HCEC 1CT (cell line): ENCODE measurements at places on chromosomes 11 and 22.

- DNase-seq, result no peak
These were observed 10.5 kb downstream of the UCP2 start for GRCh38 chr11:73972187-73972586.

GRCh38 chr11:44632466-44633123, 67.1 kb downstream of the CD82 start:
- peak; percentile 9 for DNase-seq

DNA sequence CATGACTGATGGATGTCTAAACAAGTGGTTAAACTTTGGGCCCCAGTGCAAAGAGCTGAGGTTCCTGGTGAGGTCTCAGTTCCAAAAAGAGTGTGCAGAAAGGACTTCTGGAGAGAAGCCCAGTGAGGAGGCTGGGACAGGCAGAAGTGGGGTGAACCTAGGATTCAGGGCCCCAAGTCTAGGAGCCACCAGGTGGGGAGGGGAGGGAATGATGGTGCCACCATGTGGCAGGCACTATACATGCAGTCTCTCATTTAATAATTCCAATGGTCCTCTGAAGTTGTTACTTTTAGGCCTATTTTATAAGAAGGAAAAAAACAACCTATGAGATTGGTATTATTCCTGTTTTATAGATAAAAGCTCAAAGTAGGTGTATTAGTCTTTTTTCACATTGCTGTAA, 102.0 kb downstream of the INSC start:
- DNase-seq, result no peak

- DNase-seq, result no peak
These were observed 412.7 kb downstream of the SOX6 start for GRCh38 chr11:15943418-15944197.

GRCh38 chr22:45537734-45538181, 35.1 kb downstream of the FBLN1 start:
- peak; percentile 58 for DNase-seq

DNA sequence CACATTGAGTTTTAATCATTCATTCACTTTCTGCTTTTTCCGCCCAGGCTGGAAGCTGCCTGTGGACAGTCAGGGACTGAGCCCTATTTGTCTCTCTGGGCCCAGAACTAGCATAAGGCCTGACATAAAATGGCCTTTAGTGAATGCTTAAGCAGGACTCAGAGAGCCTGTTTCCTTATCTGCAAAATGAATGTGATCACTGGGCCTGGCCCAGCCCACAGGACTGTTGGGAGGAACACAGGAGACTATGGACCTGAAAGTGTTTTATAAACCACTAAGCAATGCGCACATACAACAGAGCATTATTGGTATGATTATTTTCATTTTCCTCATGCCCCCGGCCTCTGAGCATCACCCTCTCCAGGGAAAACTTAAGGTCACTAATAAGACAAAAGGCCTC, 3.9 kb upstream of the MYH9 start:
- no peak for DNase-seq

DNA sequence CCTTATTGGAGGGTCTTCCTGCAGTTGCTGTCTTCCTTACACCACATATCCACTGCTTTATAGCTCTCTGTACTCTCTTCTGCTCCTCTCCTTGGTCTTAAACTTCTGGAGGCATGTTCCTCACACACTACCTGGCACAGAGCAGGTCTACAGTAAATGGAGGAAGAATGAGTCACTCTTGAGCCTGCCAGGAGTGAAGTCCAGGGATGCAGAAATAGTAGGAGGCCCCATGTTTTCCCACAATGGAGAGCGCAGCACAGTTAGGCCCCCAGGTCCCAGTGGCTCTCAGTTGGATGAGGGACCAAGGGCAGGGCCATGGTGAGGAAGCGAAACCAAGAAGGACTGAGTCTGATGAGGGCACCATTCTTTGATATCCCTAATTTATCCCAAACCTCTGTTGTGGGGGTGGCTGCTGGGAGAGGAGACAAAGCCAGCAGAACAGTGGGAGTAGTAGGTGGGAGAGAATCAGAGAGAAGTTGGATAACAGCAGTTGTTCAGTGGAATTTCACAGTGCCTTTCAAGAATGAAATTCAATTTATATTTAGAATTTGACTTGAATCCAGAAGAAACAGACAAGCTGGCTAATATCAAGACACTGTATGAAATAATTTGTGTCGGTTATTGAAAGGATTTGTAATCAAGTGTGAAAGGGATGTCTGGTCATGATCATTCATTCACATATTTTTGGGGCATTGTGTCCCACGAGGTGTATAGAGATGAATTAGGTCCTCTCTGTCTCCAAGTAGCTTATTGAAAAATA, 187.8 kb downstream of the HIPK3 start:
- DNase-seq, result no peak

GRCh38 chr11:84634309-84634708, 992.8 kb downstream of the DLG2 start:
- DNase-seq, result no peak

DNA sequence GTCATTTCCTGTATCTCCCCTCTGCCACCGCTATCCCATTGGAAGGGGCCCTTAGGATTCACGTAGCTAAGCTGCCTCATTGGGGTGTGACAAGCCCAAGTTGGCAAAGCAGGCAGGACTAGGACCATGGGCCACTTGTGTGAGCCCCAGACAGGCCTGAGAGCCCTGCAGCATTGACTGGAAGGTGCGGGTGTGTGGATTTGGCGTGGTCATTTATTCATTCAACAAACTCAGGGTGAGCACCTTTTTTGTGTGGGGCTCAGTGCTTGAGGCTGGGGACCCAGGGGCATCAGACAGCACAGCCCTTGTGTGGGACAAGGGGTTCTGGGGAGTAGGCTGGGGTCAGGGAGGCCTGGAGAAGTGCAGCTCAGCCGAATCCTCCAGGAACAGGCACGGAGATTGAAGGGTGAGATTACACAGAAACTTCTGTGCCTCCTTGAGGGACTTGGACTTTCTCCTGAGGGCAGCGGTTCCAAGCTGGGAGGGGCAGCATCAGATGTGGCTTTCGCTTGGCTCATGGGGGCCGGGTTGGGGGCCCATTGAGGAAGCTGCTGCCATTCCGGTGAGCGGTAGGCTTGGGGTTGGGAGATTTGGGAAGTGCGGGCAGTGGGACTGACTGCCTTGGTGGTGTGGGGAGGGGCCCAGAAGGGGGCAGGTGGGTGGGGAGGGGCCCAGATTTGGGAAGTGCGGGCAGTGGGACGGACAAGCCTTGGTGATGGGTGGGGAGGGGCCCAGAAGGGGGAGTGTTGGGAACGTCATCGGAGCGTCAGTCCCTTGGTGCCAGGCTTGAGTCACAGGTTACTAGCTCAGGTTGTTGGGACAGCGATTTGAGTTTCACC, 11.9 kb downstream of the MGAT3 start:
- no peak for DNase-seq

DNA sequence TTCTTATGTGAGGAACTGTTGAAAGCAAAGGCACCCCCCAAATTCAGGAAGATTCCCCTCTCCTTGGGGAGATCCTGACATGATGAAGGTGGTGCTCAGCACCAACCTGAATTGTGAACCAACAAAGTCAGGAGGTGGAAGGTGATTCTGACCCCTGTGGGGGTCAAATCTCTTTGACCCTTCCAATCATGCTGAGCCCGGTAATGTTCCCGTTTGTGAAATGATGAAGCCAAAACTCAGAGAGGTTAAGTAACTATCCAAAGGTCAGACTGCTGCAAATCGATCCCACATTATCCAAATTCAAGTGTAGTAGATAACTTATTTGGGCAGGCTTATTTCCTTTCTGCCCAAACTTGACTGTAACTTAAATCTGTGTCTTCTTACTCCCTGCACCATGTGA, 19.1 kb downstream of the SERPING1 start:
- DNase-seq, result no peak

GRCh38 chr11:77136784-77137420, 8.9 kb downstream of the MYO7A start:
- no peak for DNase-seq

DNA sequence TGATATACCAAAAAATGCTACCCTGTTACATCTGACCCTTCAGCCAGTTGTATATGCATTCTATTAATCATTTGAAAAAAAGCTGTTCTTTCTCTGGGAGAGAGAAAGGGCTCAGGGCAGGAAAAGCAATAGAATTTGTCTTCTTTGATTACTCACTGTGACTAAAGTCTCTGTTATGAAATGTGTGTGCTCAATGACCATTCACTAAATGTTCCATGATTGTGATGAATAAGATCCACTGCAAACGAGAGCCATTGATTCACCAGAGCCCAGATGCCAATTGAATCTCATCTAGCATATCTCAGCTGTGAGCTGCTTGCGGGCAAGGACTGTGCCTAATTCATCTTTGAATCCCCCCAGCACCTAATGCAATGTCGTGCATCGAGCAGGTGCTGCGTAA, 184.3 kb downstream of the OPCML start:
- DNase-seq, result no peak

GRCh38 chr22:17143101-17143500, 16.0 kb downstream of the HDHD5 start:
- DNase-seq, result no peak

DNA sequence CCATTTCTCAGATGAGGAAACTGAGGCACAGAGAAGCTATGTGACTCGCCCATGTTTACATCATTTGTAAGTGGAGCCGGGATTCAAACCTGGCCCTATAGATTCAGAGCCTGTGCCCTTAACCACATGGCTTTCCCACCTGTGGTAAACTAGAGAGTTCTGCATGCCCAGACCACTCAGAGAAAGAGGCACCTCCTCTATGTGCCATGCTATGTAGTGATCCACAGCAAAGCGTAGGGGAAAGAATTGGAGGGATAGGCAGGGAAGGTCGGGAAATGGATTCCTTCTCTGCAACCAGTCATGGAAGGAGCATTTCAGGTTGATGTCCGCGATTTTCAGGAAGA, 15.4 kb upstream of the POU2AF2 start:
- DNase-seq, result no peak

- peak; percentile 50 for DNase-seq
These were observed 19.5 kb downstream of the PIK3IP1 start for GRCh38 chr22:31272522-31273446.

GRCh38 chr11:10267821-10268220, 26.2 kb downstream of the SBF2 start:
- DNase-seq, result no peak

- DNase-seq, result no peak
These were observed 82.9 kb downstream of the MIAT start for GRCh38 chr22:26740253-26740652.

DNA sequence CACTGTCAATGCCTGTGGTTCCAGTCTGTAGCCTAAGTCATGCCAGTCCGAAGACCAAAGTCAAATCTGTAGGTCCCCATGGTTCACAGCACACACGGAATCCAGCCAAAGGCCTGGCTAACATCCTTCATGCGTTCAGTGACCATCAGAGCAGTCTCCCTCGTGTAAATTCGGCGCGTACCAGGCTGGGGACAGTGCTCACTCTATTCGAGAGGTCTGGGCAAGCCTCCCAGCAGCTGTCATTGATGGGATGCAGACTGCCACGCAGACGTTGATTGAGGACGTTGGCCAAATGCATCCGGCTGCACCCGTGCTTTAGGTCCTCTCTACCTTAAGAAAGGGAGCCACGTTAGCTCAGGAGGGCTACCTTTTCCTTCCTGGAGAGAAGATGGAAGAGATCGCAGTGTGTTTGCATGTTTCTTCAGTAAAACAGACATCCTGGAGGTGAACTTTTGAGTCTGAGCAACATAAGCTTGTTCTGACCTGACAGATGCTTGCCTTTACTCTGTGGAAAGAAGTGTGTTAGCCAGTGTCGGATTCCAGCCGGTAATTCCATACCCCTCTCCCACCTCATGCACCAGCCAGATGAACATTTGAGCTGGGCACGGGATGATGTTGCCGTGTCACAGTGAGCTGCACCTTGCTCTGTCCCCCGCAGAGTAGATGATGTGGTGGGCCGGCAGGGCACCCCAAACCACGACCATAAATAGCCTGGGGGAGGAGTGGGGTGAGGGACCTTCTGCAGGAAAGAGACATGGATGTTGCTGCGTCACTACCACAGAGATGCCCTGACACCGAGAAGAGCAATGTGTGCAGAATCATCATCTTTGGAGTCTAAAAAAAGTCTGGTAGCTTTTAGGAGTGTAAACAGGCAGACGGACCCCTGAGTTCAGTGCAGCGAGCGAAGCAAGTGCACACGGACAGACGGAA, 12.2 kb downstream of the CTTN start:
- DNase-seq, result no peak

DNA sequence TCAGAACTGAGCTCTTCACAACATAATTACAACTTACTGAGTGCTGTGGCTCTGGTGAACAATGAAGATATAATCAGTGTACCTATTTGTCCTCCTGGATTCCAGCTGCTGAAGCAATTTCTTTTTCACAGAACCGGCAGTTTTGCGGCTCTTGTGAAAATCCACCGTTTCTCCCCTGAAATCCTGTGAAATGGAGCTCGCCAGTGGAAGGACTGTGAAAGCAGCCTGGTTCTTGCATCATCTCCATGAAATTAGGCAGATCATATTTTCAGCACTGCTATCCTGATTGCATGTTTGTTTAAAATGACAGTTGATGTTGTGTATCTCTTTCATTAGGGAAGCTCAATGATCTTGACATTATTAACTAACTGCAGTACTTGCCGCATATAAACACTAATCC, 120.2 kb upstream of the SNX19 start:
- no peak for DNase-seq

DNA sequence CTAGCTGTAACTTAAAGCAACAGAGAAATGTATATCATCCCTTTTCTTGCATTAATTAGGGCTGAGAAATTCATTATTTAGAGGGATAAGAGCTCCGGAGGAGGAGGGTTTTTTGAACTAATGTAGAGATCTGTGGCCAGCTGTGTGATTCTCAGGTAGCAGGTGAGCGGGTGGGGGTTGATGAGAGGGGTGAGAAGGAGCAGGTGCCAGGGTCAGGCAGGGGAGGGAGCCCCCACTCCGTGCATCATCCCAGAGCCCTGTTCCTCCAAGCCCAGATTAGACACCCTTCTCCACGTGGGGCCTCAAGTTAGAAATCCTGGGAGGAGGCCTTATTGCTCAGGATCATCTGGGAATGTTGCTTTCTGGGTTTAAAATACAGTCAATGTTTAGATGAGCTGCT, 24.9 kb downstream of the ZBTB16 start:
- DNase-seq, result no peak

DNA sequence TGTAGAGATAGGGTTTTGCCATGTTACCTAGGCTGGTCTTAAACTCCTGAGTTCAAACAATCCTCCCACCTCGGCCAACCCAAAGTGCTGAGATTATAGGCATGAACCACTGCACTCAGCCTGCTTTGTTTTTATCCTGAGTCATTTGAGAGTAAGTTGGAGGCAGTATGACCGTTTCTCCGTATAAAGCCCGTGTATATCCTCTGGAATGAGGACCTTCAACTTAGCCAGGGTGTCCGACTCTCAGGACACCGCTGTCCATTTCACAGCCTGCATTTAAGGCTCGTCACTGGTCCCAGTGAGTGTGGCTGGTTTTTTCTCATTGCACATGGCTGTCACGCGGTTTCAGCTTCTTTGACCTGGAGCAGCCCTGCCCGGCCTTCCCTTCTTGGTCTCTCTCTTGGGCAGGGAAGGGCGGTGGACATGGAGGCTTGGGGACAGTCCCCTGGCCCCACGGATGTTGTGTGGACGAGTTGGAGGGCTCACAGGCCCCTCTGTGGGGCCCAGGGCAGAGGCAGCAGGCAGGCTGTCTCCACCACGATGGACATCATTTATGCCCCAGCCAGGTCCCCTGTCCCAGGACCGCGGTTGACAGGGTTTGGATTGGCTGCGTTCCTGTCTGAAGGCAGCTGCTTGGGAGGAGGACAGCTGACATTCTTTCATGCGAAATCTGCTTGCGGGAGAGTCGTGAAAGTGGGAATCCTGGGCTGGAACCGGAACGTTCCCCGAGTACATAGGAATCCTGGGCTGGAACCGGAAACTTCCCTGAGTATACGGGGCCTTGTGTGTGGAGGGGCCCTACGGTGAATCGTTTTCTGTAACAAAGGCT, 93.3 kb downstream of the KCNQ1 start:
- no peak for DNase-seq
